ENCODE measurements at places on chromosomes 7 and 10. TPM values are rescaled to one million over a fixed set of nuclear protein-coding genes. Genes with fewer than 3 reads are reported as not detected.

The FHIP2A gene
- total RNA-seq, result 34.9 TPM

The SPDYE8 gene
- not detected for total RNA-seq

The LDB3 gene
- total RNA-seq, result not detected

The ATXN7L1 gene
- 5.8 TPM for total RNA-seq

The RBM20 gene
- 5.3 TPM for total RNA-seq

The TMEM229A gene
- total RNA-seq, result not detected

The TAS2R41 gene
- total RNA-seq, result not detected

The DPY19L1 gene
- total RNA-seq, result 91.5 TPM

The SCART1 gene
- total RNA-seq, result 0.28 TPM

The ELN gene
- total RNA-seq, result 5.4 TPM

The SEMA3C gene
- total RNA-seq, result 4.2 TPM

The OR6V1 gene
- not detected for total RNA-seq

Measured in dermis blood vessel endothelial cell (primary cell).